Stimulated activated CD4-positive, alpha-beta T cell treated with anti-CD3 and anti-CD28 coated beads, TNF-alpha, amount 100 ng/mL, for 48 hours (primary cell): ENCODE measurements at places on chromosomes 12 and 14.
A peak's percentile ranks its signal among the peaks of the same experiment; 100 is the strongest.

DNA sequence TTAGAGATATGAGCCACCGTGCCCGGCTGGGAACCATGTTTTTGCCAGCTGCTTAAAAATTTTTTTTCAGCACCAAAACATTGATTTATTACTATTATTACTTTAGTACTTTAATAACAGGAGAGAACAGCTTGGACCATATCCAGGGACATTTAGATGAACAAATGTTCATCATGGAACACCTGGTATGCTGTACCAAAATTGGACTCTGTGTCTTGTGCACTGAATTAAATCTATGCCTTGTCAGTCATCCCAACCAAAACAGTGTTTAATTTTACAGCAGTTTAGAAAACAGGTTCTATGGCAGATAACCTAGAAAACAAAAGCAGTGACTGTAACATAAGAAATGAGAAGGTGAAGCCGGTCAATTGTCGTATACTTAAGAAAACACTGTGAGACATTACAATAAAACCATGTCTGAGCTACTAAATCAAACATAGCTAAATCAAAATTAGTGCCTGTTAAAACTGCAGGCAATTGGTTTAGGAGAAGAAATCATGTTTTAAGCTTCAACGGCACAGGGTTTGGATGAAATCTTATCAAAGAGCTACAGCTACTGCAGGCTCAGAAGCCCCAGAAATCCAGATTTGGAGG lies 58.2 kb upstream of the PYGL start:
- no peak for DNase-seq

DNA sequence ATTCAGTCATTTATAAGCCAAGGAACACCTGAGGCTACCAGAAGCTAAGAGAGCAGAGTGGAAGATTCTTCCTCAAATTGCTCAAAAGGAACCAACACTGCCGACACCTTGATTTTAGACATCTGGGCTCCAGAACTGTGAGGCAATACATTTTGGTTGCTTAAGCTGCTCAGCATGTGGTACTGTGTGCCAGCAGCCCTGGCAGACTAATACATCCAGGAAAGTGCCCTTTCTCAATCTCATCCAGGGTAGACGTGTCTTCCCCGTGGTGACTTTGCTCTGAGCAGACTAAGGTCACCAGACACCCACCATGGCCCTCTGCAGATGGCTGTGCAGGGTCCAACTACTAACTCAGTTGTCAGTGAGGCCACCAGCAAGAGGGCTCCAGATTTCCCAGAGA lies 122.8 kb downstream of the VRK1 start:
- DNase-seq, result no peak

- no peak for DNase-seq
These were observed 11.2 kb downstream of the BCAT1 start for GRCh38 chr12:24937553-24938244.

DNA sequence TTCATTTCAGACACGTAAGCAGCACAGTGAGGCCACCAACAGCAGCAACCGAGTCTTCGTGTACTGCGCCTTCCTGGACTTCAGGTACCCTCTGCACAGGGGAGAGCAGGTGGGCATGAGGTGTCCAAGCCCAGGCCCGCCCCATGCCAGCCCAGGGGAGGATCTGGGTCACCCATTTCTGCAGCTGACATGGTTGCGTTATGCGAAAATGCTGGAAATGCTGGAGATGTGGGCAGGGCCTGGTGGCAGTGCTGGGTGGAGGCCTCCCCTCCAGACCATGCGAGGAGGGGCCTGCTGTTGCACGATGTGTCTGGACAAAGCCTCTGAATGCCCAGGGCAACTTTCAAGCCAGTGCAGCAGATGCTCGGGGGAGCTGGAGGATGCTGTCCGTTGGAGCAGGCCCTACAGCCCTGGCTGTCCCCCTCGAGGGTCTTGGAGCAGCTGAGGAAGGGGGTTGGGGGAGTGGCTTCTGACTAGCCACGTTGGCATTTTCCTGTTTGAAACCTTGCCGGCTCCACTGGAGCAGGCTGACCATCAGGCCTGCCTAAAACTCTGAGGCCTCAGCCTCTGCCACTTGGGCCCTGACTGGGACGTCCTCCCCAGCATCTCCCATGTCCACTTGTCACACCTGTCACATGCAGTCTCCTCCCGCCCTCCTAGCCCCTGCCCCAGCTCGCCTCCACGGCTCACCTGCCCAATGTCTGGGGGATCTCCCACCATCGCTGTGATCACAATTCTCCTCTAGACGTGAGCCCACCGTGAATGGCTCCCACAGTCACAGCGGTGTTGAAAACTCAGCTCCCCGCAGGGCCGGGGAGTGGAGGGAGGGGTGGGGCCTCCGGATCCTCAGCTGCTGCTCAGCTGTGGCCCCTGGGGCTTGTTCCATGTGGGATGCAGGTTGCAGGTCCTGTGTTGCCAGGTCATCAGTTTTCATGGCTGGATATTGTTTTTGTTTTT lies 123.4 kb downstream of the ADGRD1 start:
- DNase-seq, result no peak

GRCh38 chr12:67394550-67394949 lies 125.4 kb downstream of the CAND1 start:
- DNase-seq, result no peak

- DNase-seq, result no peak
These were observed 13.8 kb upstream of the CPNE8 start for GRCh38 chr12:38919191-38919590.

DNA sequence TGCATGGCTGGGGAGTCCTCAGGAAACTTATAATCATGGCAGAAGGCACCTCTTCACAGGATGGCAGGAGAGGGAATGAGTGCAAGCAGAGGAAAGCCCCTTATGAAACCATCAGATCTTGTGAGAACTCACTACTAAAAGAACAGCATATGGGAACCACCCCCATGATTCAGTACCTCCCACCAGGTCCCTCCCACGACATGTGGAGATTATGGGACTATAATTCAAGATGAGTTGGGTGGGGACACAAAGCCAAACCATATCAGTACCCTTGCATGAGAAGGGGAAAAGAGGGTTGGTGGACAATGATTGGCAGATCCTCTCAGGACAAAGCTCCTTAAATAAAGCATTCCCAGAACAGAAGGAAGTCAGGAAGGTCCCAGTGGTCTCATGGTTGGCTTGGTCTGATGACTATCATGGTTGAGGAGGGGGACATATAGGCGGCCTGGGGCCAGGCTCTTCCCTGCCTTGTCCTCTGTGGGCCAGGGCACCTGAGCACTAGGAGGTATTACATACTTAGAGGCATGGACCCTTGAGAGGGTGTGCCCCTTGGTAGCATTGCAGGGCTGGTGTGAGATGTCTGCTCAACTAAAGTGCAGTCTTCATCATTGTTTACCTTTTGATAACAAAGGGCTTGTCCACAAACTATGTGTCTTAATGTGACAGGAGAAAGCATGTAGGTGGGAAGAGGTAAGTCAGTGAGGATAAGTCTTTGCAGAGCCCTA lies 22.2 kb downstream of the HSD17B6 start:
- DNase-seq, result no peak

- no peak for DNase-seq
These were observed 159.3 kb downstream of the TTC8 start for GRCh38 chr14:88983755-88984154.

GRCh38 chr14:101226603-101227425 lies 323.3 kb upstream of the RTL1 start:
- no peak for DNase-seq

DNA sequence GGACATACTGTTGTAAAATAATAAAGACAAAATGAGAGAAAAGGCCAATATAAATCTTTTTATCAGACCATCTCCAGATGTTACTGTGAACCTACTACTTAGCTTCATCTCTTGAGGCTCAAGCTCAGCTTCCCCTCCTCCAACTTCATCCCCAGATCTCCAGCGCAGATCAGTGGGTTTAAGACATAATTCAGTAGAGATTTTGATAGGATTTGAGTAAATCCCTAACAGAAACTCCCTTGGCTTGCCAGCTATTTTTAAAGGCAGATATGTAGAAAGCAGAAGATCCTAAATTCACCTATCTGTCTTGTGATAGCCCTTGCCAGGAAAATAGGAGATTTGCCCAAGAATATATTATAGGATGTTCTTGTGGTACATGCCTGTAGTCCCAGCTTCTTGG lies 236.7 kb downstream of the FBXL14 start:
- no peak for DNase-seq

DNA sequence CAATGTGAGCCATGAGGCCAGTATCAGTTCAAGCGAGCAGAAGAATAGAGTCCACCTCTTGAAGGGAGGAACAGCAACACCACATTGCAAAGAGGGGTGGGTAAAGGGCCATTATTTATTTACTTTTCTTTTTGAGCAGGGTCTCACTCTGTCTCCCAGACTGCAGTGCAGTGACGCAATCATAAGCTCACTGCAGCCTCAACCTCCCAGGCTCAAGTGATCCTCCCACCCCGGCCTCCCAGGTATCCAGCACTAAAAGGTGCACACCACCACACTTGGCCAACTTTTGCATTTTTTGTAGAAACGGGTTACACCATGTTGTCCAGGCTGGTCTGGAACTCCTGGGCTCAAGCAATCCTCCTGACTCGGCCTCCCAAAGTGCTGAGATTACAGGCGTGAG lies 42.9 kb upstream of the CIT start:
- DNase-seq, result no peak

- no peak for DNase-seq
These were observed 462.0 kb upstream of the SYT1 start for GRCh38 chr12:78402366-78403134.

DNA sequence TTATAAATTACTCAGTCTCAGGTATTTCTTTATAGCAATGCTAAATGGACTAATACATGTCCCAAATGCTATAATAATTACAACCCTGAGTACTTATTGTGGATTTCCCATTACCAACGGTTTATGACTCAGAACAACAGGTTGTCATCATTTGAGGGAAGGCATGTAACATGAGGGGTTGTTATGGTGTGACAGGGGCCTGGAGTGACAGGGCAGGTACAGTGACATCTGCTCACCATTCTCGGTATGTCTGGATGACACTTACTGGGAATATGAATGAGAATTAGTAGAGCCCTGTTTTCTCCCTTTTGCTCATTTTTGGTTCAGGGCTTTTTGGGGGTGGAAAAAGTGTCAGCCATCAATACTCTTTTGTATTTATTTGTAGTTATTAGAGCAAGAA lies 36.2 kb upstream of the FERMT2 start:
- no peak for DNase-seq

DNA sequence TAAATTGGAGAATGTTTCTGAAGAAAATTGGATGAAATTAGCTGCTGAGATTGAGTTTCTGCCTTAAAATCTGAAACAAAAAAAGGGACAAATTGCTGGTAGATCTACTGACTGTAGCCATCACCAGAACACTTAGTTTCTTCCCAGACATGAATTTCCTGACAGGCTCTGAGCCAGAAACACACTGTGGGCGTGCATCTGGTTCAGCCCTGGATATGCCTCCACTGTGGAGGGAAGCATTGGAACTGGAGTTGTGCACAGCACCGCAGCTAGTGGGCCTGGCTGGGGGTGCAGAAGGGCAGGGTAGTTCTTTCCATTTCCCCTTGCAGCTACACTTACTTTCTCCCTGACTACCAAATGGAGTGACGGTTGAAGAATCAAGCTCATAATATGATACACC lies 31.2 kb downstream of the CREBL2 start:
- no peak for DNase-seq

- no peak for DNase-seq
These were observed 9.8 kb upstream of the ZNF385A start for GRCh38 chr12:54394281-54394719.

DNA sequence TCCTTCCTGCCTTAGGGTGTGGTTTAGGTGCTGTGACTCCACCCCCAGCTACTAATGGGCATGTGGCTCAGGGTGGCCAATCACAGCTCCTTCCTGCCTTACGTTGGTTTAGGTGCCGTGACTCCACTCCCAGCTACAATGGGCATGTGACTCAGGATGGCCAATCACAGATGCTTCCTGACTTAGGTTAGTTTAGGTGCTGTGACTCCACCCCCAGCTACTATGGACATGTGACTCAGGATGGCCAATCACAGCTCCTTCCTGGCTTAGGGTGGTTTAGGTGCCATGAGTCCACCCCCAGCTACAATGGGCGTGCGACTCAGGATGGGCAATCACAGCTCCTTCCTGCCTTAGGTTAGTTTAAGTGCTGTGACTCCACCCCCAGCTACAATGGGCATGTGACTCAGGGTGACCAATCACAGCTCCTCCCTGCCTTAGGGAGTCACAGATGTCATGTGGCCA lies 163.9 kb downstream of the TBX5 start:
- no peak for DNase-seq

GRCh38 chr12:53973236-53974042 lies 513 bp downstream of the HOXC11 start:
- no peak for DNase-seq

GRCh38 chr14:65373671-65374039 lies 38.9 kb upstream of the FUT8 start:
- no peak for DNase-seq

DNA sequence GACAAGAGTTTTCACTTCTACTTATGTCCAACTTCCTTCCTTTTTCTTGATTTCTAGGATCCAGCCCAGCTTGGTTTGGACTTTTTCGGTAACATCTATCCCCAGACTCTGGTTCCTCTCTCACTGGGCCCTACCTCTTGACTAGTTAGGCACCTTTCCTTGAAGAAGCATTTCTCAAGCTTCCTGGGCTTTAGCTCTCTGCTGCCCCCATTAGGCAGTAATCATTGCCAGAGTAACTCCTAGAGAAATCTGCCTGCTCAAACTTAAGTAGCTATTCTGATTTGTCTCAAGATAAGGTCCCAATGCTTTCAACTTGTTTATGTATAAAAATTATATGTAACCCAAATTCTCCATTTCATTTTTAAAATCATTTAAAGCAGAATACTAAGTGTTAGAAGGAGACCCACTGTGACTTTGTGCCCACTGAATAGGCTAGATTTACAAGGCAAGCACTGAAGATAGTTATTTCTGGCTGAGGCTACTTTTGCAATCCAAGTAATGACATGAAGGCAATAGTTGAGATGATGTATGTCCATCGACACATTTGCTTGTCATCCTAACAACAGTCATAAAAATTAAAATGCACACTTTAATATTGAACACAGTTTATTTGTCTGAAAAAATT lies 275.0 kb upstream of the G2E3 start:
- peak; percentile 25 for DNase-seq

DNA sequence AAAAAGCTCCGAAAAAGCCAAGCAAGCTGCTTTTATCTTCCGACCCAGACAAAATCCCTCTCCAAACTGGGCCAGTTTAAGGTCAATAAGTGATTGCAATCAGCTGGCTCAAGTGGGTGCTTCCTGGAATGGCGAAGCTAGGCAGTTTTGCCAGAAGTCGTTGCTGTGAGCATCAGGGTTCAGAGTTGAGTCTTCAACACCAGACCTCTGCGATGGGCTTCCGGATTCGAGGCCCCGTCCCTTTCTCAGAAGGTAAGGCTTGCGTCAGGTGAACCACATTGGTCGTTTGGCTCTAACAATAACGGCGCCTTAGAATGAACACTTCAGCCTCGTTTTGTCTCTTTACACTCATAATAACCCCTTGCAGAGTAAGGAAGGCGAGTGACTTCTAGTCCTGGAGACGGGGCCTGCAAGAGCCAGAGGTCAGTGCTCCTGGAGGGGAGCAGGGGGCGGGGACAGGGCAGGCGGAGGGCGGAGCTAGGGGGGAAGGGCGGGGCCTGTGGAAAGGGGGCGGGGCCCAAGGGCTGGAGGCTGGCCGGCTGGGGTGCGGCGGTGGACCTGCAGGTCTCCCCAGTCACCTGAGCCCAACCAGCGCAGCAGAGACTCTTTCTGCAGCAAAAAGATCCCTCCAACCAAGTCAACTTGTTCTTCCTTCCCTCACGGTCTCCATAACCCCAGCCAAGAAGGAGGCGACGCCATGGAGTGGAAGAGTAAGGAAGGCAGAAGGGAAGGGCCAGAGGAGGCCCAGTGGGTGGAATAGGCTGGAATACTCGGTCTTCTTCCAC lies 34.0 kb upstream of the NFYB start:
- DNase-seq, result no peak

GRCh38 chr12:41074473-41074769 lies 113.7 kb upstream of the PDZRN4 start:
- DNase-seq, result no peak

GRCh38 chr12:27474344-27474743 lies 27.8 kb downstream of the SMCO2 start:
- DNase-seq, result no peak
